Upper lobe of left lung (tissue), 6 donors: ENCODE measurements at places on chromosomes 3 and 15. TPM values are rescaled to one million over a fixed set of nuclear protein-coding genes. Genes with fewer than 3 reads are reported as not detected.

- DNase-seq = no peak
- no peak overlapping the region for H3K4me3 ChIP-seq
- no peaks in the 10 kb centered on the region for H3K27me3 ChIP-seq
- H3K27ac ChIP-seq = no peak overlapping the region
- peaks cover 17% of the 10 kb centered on the region for H3K4me1 ChIP-seq
- no peaks in the 10 kb centered on the region for H3K36me3 ChIP-seq
Observed at GRCh38 chr15:77020348-77021087, 25.6 kb downstream of the PSTPIP1 start.

DNA sequence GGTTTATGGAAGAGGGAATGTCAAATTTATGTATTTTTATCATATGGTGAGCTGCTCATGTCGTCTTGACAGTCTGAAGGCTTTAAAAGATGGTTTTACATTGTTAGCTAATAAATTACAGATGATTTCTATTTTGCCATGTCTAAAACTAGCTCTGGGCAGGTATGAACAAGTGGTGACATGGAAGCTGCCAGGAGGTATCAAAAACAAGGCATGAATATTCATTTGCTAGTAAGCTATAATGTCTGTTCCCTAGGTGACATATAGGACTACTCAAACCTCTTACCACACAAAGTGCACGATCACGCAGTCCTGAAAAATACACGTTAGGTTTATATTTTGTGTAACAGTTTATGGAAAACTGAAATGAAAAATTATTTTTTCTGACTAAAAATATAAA is 34.8 kb downstream of the ST3GAL6 start:
- H3K36me3 ChIP-seq = peaks cover 4% of the 10 kb centered on the region
- no peaks in the 10 kb centered on the region for H3K4me1 ChIP-seq
- no peak overlapping the region for H3K4me3 ChIP-seq

DNA sequence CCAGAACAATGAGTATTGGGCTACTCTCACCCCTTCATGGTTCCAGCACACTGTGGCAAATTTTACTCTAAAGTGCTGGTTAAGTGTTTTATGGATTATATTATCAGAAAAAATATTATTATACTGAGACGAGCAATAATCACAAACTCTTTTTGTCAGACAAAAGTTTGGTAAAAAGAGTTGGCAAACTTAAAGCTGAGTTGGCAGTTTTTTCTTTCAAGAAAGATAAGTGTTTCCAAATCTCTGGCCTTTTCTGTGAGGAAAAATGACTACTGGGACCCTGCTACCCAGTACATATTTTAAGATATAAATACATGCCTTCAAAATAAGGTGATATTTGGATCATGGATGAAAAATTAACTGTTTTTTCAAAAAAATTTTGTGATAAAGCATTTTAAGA is 471.5 kb upstream of the IL12A start:
- DNase-seq = no peak
- H3K27ac ChIP-seq = no peak overlapping the region
- H3K36me3 ChIP-seq = no peaks in the 10 kb centered on the region
- H3K4me3 ChIP-seq = no peak overlapping the region
- no peaks in the 10 kb centered on the region for H3K4me1 ChIP-seq

Gene GUCA1C
- not detected for total RNA-seq

GRCh38 chr3:129428007-129428375 is 445 bp downstream of the EFCAB12 start:
- peak overlapping the region; percentile 62 for H3K4me3 ChIP-seq
- DNase-seq = no peak
- H3K4me1 ChIP-seq = peaks cover 13% of the 10 kb centered on the region

Gene BTBD1
- 84.2 TPM for total RNA-seq

Gene KLF15
- total RNA-seq = 52.4 TPM

DNA sequence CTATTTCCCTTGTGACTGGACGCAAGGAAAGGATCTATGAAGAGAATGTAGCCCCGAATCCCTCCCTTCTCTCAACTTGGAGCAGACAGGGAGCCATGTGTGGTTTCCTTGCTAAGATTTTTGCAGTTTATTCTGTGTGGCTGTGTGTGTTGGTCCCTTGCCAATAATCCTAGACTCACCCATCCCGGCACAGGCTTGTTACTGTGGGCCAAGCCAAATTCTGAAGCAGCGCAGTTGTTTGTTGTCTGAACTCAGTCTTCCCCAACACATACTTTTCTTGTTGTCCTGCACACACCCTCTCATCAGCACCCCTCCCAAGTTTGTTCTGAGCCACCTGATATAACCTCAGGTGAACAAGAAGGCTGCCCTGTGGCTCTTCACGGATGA is 193.3 kb upstream of the CTDSPL start:
- H3K4me1 ChIP-seq = peaks cover 10% of the 10 kb centered on the region
- no peaks in the 10 kb centered on the region for H3K27me3 ChIP-seq
- H3K36me3 ChIP-seq = no peaks in the 10 kb centered on the region
- no peak for DNase-seq
- no peak overlapping the region for H3K27ac ChIP-seq

GRCh38 chr3:149245738-149246451 is 24.3 kb upstream of the CP start:
- H3K27ac ChIP-seq = peak overlapping the region; percentile 62
- H3K27me3 ChIP-seq = no peaks in the 10 kb centered on the region
- peak overlapping the region; percentile 26 for H3K4me3 ChIP-seq

Gene CASR
- total RNA-seq = not detected
